ENCODE measurements at places on chromosomes 7 and 10.

GRCh38 chr10:96043893-96044715, 721 bp downstream of the CCNJ start:
- peak; percentile 18 for DNase-seq

DNA sequence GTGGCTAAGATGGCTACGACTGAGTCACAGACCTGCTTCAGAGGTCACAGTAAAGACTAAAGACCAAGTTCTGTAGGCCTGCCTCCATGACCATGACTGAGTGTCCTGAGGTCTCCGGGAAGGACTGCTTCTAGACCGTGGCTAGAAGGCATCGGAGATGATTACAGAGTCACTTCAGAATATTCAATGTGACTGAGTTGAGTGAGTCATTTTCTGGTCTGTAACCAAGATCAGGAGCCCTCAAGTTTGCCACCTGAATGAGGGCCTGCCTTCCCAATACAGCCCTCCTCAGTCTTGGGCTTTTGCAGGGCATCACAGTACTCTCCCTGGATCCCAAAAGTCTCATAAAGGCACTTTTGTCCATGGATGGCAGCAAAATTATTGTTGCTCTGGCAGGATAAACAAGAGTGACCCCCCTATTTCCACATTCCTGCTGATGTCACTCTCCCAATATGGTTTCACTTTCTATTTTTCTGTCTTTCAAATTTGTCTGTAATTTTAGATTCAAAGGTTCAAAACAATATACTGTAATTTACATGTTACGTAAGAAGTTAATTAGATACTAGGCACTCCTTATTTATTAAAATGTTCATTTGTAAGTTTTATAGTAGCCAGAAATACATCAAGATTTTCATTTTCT, 47.7 kb upstream of the ZNF92 start:
- no peak for DNase-seq

DNA sequence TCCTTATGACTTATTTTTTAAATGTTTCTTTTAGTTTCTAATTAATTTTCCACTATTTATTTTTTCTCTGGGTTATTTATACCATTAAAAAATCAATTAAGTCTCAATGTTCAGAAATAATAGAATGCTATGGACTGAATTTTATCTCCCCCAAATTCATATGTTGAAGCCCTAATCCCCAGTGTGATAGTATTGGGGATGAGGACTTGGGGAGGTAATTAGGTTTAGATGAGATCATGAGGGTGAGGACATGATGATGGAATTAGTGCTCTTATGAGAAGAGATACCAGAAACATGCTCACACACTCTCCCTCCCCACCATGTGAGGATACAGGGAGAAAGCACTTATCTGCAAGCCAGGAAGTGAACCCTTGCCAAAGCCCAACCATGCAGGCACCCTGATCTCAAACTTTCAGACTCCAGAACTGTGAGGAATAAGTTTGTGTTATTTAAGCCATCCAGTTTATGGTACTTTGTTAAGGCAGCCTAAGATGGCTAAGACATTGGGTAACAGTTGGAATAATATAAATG, 202.6 kb downstream of the MDFIC start:
- no peak for DNase-seq

- DNase-seq: no peak
These were observed 8.4 kb upstream of the R3HCC1L start for GRCh38 chr10:98125940-98126631.

DNA sequence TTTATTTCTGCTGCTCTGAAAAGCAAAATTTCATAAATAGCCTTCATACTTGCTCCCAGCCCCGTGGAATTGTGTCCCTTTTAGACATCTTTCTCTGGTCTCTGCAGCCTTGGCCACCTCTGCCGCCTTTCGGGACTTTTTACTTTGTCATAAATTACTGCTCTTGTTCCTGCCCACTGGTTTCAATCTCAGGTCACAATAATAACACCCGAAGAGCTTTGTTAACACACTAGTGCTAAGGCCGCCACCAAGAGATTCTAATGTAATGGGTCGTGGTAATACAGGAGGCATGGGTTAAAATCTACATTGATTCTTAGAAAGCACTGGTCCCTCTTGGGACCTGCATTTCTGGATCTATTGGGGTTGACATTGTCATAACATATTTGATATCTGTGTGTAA, 276.0 kb upstream of the VWC2 start:
- DNase-seq: no peak

- no peak for DNase-seq
These were observed 50.0 kb downstream of the SLC37A3 start for GRCh38 chr7:140348161-140348849.

DNA sequence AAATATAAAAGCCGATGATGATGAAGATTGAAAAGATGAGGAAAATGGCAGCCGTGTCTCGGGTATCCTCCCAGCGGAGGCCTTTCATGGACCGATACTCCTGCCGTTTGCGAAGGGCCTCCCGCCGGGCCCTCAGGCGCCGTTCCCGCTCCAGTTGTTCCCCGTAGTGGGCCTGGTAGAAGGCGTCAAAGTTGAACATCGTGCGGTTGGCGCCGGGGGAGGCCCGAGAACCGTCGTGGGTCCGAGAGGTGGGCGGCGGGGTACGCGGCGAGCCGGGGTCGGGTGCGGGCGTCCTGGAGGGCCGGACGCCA, 553 bp downstream of the DNAJC30 start:
- DNase-seq: no peak

- DNase-seq: no peak
These were observed 130.8 kb downstream of the SORBS1 start for GRCh38 chr10:95430231-95430951.

GRCh38 chr7:47669178-47669891, 87.4 kb upstream of the TNS3 start:
- no peak for DNase-seq

GRCh38 chr10:78203915-78204818, 170.5 kb downstream of the RPS24 start:
- DNase-seq: no peak
